Epithelial cell of prostate (primary cell): ENCODE measurements at places on chromosomes 16 and 17.

DNA sequence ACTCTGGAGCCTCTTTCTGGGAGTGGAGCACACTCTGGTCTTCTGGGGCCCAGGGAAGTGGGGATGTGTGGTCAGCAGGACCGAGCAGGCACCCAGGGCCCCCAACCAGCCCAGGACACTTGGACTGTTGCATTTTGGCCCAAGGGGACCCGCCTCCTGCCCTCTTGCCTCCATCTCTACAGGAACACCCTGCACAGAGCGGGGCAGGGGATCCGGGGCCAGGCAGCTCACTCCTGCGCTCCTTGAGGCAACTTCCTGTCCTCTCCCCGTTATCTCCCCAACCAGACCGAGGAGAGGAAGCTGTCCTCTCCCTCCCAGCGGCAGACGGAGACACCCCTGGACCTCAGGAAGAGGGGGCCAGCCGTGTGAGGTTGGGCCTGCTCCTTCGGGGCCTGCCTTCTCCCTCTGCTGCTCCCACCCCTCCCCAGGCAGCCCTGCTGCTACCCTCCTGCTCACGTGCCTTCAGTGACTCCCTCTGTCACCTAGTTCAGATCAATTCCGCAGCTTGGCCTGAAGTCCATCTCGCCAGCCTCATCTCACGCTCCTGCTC is 10.0 kb upstream of the ATP2A3 start:
- DNase-seq, result no peak

- no peak for DNase-seq
Observed at GRCh38 chr16:73796241-73796640, 500.4 kb upstream of the PSMD7 start.

- peak; percentile 34 for DNase-seq
Observed at GRCh38 chr17:67151717-67152116, 93.3 kb downstream of the HELZ start.

GRCh38 chr17:64392300-64392699 is 1.6 kb upstream of the PECAM1 start:
- DNase-seq, result no peak

DNA sequence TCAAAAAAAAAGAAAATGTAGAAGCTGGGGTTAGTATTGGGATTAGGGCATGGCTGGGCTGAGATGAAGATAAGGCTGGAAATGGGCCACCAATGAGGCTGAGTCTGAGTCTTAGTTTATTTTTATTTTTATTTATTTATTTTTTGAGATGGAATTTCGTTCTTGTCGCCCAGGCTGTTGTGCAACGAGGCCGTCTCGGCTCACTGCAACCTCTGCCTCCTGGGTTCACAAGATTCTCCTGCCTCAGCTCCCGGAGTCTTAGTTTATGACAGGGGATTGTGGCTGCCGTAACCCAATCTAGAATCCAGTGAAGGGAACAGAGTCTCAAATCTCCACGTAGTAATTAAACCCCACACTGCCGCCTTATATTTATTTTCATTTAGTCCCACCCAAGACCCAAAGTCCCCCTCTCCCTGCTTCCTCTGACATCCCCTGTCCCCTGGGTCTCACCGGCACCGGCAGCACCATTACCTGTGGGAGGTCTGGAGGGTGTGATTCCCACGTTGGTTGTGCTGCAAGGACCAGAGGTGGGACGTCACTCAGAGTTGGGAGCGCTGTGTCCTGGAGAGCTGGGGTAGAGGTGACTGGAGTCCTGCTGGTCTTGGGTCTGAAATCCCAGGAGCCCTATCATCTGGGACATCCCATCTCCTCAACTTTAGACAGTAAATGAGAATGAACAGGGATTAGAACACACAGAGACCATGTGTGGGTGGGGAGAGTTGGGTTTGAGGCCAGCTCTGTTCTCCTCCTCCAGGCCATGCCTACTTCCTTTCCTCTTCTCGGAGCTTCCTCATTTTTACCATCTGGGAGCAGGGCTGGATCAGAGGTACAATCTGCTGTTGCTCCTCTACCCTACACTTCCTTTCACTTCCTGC is at the start of gene CLEC10A:
Gene CLEC10A (minus strand): TSS at position 671 of the 875 bp plus-strand sequence. CDS start 1,439 bp downstream, outside the sequence.
- DNase-seq, result no peak
